Neural progenitor cell (in vitro differentiated cells): ENCODE measurements at places on chromosomes 3 and 15. TPM values are rescaled to one million over a fixed set of nuclear protein-coding genes. Genes with fewer than 3 reads are reported as not detected.

Gene HTR3E
- total RNA-seq, result not detected in 2 replicates

GRCh38 chr3:148262980-148263379 lies 434.7 kb upstream of the AGTR1 start:
- H3K4me3 ChIP-seq, result no peak overlapping the region
- no peaks in the 10 kb centered on the region for H3K27me3 ChIP-seq
- no peak for DNase-seq
- no peaks in the 10 kb centered on the region for H3K4me1 ChIP-seq

DNA sequence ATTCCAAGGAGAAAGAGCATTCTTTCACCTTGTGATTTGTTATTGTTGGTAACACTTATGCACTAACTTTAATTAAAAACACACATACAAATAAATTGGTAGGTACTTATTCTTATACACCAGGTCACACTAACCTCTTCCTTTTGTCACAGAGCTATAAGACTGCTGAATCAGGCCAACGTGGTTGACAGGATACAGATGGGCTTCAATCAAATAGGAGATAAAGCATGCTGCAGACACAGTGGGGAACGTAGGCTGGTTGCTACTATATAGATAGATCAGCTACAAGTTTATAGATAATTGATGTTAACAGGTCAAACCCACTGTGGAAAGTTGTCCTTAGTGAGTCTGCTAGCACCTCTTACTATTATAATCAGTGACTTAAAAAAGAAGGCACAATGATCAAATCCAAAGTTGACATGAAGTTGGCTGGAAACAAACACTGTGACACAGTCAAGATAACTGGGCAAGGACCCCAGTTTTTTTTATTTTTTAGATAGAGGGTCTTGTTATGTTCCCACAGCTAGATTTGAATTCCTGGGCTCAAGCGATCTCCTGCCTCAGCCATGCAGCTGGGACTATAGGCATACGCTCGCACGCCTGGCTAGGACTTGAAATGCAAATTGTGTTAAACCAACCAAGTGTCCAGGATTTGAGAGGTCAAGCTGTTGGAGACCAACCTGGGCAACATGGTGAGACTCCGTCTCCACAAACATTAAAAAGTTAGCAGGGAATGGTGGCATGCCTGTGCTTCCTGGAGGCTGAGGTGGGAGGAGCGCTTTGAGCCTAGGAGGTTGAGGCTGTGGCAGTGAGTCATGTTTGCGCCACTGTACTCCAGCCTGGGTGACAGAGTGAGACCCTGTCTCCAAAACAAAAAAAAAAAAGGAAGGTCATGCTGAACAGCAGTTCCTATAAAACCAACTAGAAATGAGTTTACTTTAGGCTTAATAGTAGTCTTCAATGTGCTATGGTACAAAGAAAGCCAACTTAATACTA lies 97.9 kb upstream of the MEX3B start:
- H3K4me1 ChIP-seq, result no peaks in the 10 kb centered on the region
- no peak for DNase-seq
- H3K4me3 ChIP-seq, result no peak overlapping the region

- H3K27me3 ChIP-seq, result no peaks in the 10 kb centered on the region
- no peak overlapping the region for H3K27ac ChIP-seq
- DNase-seq, result no peak
- H3K4me1 ChIP-seq, result no peaks in the 10 kb centered on the region
Observed at GRCh38 chr3:129809297-129809696, 84.2 kb downstream of the TMCC1 start.
